ENCODE measurements at places on chromosomes 1 and 21.

DNA sequence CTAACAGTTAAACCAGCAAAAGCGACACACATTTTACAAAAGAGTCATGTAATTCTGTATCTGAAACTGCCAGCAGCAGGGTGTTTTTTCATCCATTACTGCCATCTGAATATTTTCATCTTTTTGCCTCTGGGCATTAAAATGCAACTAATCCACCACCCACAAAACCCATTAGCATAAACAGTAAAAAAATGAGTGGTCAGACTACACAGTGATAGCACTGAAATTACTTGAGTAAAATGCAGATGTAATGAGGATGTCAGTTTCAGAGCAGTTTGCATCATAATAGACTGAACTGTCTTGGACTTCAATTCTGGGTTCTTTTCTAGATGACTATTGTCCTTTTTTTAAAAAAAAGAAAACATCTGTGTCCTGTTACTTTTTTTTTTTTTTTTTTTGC is 132.3 kb downstream of the GABPA start:
- DNase-seq = no peak

DNA sequence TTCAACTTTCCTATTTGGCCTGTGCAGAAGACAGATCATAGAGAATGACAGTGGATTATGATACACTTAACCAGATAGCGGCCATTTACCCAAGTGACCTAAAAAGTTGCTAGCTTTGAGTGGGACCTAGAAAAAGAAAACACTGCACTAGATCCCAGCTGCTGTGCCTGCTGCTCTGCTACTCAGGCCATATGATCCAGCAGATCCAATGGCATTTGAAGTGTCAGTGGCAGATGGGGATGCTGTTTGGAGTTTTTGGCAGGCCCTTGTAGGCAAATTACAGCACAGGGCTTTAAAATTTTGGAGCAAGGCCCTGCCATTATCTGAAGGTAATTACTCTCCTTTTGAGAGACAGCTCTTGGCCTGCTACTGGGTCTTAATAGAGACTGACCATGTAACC is 74.0 kb upstream of the KCNE2 start:
- DNase-seq = no peak

DNA sequence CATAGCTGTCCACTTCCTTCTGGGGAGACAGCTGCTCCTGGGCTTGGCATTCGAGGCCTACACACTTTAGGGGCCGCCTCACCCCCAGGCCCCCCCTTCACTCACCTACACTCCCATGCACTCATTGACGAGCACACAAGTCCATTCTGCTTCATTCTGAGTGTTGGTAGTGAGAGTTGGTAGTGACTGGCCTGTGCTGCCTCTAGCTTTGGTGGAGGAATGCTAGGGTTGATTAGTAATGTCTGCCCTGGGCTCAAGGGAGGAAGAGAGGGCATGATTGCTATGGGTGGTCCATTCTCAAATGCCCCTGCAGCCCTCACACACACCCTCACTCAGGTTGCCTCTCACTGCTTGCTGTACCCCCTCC is 30.4 kb downstream of the TRIM11 start:
- DNase-seq = no peak

GRCh38 chr1:221138516-221138915 is 259.3 kb downstream of the HLX start:
- no peak for DNase-seq

- no peak for DNase-seq
Observed at GRCh38 chr1:168693197-168693871, 35.7 kb downstream of the DPT start.

GRCh38 chr21:37395961-37396360 is 29.4 kb downstream of the DYRK1A start:
- no peak for DNase-seq

DNA sequence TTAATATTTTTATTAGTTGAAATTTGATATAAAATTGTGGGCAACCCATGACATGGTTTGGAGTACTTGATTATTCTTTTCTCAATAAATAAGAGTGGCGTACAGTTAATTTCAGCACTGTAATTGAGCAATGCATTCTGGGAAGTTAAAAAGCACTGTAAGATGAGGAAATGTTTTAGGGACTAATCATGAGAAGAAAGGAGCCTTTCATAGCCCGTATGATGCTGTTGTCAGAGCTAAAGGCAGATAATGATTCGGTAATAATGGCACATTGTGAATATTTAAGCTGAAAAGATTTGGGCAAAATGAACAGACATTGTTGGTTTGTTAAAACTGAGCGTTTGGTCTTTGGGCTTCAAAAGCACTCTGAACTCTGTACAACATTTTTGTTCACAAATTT is 139.3 kb downstream of the NFIA start:
- DNase-seq = no peak

- no peak for DNase-seq
Observed at GRCh38 chr1:246794048-246794827, 70.0 kb downstream of the SCCPDH start.

DNA sequence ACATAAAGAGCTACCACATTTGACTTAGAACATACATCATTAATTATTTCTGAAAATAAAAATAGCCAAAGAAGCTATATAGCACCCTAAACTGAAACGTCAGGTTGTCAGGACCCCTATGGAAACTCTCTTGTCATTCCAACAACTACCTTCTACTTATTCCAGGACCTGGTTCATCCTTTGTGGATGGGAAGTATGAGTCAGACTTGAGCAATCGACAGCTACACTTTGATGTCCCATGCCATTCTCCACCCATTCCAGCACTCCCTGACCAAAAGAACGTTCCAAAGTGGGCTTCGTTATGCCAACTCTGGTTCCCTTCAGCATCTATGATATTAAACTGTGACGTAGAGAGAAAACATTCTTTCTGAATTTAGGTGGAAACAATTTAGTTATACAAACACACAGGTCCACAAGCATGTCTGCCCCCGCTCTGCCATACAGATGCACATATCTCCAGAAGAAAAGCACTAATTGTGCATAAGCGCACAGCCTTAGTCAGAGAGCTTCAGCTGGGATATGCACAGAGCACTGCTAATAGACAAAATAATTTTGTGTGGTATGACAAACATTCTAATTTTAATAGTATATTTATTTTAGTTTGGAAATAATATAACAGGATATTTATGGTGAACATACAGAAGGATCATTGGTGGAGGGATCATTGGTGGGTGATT is 723.1 kb upstream of the B3GALT2 start:
- no peak for DNase-seq

DNA sequence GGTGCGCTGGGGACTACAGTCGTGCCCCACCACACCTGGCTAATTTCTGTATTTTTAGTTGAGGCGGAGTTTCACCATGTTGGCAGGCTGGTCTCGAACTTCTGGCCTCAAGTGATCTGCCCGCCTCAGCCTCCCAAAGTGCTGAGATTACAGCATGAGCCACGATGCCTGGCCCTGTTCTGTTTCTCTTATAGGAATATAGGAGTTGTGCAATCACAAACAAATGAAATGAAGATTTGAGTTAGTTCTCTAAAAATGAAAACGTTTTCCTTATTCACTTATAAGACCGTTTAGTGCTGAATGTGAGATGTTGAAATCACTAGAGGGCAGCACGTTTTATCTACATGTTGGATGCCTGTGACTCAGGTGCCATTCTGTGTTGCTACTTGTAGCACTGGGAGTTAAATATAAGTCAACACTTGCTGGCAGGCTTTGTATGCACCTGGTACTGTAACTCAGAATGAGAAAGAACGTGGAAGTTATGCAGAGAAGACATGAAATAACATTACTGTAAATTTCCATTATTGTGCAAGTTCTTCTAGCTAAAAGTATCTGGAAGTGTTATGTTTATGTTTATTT is 45.8 kb downstream of the MIGA1 start:
- DNase-seq = no peak

DNA sequence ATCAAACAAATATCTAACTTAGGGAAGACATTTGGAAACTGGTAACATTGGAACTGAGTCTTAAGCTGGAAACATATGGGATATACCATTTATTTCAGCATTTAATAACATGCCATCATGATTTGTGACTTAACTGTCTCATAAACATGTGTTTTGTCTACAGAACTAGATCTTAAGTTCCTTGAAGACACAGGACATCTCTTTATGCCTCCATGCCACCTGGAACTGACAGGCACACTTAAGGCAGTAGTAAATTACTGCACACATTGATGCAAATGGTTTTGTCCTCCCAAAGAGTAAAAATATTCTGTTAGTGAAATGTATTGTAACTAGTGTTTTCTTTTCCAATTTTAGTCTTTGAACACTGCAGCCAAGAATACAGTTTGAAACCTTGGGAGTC is 1.6 kb upstream of the EXO1 start:
- DNase-seq = no peak

- no peak for DNase-seq
Observed at GRCh38 chr1:212628813-212629415, 20.4 kb downstream of the ATF3 start.

- no peak for DNase-seq
Observed at GRCh38 chr1:219880765-219881457, 47.4 kb downstream of the SLC30A10 start.

DNA sequence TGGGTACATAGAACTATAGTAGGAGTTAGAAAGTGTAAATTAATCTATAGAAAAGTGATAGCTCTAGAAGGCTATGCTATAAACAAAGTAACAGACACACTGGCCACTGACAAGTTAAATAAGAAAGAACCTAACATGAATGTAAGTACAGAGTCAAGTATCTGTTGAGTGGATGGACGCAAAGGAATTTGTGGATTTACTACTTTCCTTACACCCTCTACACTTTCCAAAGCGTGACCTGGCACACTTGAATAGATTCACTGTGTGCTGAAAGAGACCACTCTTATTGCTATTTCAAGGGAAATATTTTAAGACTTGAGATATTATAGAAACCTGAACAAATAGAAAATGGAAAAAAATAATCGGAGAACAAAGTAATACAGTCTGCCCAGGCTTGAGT is 142.8 kb upstream of the SAMSN1 start:
- no peak for DNase-seq

DNA sequence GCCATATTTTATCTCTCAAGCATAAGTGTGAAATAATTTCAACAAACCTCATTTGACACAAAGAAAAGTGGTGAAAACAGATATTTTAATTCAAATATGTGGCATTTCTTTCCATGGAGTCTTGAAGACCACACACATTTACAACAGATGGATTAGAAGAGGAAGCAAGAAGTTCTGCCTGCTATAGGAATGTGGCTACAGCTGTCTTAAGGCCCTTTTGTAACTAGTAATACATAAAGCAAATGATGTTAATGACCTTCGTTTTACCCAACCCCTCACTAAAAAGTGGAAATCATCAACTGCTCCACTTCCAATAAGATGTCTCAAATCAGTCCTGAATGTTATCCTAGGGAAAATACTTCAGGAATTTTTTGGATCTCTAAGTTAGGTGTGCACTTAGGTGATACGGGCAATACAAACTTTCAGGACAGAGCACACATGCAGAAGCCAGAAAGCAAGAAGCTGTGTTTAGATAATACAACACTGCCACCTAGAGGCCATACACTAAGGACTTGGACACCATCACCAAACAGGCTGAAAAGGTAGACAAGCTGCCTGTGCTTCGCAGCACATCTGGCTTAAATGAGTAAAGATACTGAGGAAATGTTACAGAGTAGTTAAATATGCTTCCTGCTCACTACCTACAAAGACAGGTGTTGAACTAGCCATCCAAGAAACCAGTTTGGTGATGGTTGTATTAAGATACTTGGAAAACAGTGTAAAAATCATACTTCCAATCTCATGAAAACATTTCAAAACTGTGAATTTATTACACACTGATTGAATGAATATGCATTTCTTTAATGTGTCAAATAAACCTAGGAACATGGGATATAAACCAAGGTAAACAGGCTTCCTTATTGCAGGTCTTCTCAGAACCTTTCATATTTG is 24.4 kb downstream of the RRAGC start:
- no peak for DNase-seq

GRCh38 chr1:156006666-156007376 is 13.9 kb downstream of the SSR2 start:
- no peak for DNase-seq

- DNase-seq = no peak
Observed at GRCh38 chr1:70887936-70888335, 159.7 kb downstream of the PTGER3 start.

DNA sequence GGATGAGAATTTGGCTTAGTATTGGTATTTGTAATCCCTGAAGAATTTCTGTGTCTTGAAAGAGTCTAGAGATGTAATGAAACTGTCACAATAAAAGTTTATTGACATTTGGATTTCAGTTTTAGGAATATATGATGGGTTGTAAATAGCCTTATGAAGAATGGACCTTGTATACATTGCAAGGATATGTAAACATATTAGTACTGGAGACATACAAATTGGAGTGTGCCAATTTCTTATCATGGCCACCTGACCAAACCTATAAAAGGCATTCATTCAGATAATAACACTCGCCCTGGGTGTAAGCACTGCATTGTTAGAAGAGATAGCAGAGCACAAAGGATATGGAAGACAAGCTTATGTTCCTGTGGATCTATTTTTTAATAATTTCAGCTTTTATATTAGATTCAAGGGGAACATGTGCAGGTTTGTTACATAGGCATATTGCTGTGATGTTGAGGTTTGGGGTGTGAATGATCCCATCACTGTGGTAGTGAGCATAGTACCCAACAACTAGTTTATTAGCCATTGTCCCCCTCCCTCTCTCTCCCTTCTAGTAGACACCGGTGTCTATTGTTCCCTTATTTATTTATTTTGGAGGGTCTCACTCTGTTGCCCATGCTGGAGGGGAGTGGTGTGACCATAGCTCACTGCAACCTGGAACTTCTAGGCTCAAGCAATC is 8.6 kb downstream of the S1PR1 start:
- no peak for DNase-seq

- no peak for DNase-seq
Observed at GRCh38 chr1:242523719-242524570, 552 bp downstream of the PLD5 start.
